ENCODE measurements at places on chromosomes 1 and 21.

DNA sequence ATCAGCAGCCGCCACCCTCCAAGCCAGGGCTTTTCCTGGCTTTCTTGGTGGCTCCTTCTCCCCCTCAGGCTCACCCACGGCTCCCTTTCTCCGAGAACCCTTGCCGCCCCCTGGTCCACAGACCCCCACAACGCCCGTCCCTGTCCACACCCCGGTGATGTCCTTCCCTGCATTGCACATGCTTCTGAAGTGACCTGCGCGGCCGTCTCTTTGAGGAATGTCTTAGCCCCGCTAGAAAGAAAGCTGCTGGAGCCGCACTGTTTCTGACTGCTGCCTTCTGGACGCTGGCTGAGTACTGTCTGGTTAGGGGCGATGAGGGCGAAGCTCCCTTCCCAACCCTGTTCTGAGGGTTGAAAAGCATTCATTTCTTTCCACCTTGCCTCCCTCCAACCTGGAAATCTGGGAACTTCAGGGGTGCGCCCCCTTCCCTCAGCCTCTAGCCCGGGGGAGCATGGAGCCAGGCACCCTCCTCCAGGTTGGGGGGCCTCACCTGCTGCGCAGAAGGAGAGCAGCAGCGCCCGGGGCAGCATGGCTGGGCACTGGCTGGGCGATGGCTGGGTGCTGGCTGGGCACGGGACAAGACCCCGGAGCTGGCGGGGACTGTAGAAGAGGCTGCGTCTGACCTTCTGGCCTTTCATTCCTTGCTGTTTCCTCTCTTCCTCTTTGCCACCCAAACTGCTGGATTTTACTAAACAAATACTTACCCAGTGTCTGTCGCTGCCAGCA lies at the start of gene CLEC20A:
CLEC20A (minus strand) TSS at position 555 of the 726 bp plus-strand sequence; CDS start at position 530, 25 bp downstream.
- DNase-seq, result no peak

DNA sequence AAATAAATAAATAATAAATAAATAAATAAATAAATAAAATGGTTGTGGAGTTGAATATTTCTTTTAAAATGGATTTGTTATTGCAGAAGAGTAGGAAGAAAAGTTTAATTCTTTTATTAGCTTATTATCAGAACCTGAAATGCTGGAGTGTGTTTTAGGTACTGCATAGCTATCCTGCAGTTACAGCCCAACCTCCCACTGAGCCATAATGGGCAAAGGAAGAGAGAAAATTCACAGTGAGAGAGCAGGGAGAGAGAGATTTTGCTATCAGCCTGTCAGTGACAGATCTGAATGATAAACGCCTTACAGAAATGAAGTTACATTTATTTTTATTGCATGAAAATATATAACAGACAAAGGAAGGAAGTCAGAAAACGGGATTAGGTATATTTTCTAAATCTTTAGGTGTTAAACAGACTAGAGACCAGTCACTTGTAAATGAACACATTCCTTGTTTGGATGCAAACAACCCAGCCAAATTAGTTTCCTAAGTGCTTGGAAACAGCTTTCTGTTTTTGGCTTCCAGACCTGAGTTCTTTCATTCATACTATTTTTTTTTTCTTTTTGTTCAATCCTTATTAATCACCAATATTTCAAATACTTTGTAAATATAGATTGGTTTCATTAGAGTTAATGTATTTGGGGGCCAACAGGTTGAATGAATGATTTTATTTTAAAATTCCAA lies 425.3 kb downstream of the USP25 start:
- no peak for DNase-seq

DNA sequence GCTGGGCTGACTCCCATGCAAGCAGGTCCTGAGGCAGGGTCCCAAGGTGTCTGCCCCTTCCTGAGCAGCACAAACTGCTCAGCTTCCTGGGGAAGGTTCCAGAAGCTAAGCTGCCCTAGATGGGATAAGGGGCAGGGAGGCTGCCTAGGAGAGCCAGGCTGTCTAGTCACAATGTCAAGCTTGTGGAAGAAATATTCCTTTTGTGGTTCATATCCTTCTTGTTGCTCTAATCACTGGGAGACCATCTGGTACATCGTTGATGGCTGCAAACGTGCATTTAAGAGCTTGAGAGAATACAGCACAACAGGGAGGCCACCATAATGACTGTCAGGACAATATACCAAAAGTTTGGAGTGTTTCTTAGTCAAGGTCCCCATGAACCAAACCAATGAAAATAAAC lies 67.4 kb downstream of the SLC16A1 start:
- DNase-seq, result no peak

- no peak for DNase-seq
Observed at GRCh38 chr1:222310836-222311235, 237.1 kb downstream of the HHIPL2 start.

DNA sequence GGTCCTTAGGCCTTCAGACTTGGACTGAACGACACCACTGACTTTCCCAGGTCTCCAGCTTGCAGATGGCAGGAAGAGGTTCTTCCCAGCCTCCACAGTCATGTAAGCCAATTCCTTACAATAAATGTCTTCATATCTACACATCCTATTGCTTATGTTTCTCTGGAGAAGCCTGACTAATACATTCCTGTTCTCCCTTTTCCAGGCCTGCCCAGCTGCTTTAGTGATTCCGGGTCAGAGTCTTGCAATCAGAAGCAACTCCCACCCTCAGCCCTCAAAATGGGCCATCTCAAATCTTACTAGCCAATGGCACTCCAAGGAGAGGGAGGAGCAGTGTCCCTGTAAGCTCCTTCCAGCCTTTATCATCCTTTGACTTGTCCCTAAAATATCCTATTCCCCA lies 16.4 kb upstream of the CPT2 start:
- DNase-seq, result no peak

- DNase-seq, result no peak
Observed at GRCh38 chr1:25167269-25168192, 64.8 kb downstream of the SYF2 start.

DNA sequence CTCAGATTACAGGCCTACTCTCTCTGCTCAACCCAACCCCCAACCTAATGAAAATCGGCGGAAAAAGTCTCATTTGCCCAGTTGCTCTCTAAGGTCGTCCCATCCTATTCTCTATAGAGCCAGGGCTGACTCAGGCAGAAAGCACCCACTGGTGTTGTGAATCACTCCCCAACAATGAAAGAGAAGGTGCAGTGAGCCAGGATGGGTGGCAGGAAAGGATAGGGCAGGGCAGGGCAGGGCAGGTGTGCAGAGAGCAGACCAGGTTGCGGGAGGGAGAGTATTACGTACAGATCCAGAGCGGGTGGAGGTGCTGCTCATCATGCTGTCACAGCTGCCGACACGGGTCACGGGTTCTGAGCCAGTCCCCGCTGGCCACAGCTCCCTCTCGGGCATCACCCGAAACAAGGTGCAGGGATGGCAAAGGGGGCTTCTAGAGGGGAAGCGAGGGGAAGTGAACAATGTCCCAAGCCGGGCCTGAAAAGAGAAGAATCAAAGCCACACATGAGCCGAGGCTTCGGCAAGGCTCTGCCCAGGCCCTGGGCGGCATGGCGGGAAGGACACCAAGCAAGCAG lies 5.3 kb downstream of the C1orf116 start:
- no peak for DNase-seq

DNA sequence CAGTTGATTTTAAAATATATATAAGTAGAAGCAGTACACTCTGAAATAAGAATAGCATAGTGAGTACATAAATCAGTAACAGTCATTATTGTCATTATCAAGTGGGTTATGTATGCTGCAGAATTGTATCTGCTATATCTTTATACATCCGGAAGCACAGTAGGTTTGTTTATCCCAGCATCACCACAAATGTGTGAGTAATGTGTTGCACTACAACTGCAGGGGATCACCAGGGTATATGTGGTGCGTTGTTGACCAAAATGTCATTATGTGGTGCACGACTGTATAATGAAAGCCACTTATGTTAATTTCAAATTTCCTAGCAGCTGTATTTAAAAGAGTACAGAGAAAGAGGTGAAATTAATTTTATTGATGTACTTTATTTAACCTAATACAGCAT lies 87.7 kb upstream of the GADD45A start:
- DNase-seq, result no peak

DNA sequence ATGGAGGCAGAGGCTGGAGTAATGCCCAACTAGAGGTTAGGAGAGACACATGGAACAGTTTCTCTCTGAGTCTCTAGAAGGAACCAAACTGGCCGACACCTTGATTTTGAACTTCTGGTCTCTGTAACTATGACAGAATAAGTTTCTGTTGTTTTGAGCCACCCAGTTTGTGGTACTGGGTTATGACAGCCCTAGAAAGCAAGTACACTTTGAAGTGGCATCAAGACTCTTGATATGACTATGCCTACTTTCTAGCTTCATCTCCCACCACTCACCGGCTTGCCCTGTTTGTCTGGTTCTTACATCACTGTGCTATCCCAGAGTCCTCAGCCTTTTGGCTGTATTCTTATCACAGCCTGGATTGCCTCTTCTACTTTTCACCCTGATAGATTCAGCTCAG lies 230.3 kb upstream of the USP24 start:
- no peak for DNase-seq

- no peak for DNase-seq
Observed at GRCh38 chr1:12461754-12462153, 156.3 kb downstream of the DHRS3 start.

DNA sequence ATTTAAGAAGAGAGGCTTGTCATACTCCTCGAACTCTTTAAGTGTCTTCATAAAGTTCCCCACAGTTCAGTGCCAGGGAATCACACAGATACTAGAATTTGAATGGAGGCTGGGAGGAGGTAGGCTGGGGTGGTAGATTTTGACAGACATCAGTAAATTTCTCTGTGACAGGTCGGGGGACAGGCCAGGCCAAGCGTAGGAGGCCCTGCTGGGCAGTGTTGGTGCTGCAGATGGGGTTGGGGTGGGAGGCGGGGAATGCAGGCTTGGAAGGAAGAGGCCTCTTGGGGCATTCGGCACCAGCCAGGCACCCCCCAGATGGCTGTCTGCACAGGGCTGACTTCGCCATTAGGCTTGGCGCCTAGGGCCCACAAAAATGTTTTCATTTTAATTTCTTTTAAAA lies 84.0 kb downstream of the MAN1C1 start:
- DNase-seq, result no peak

GRCh38 chr1:9413877-9414213 lies 121.2 kb downstream of the SPSB1 start:
- DNase-seq, result no peak

- DNase-seq, result peak; percentile 11
Observed at GRCh38 chr1:85199667-85200462, 951 bp downstream of the SYDE2 start.

- no peak for DNase-seq
Observed at GRCh38 chr1:156477526-156478249, 22.9 kb downstream of the MEF2D start.

GRCh38 chr1:170872663-170873062 lies 62.7 kb upstream of the MROH9 start:
- DNase-seq, result no peak

DNA sequence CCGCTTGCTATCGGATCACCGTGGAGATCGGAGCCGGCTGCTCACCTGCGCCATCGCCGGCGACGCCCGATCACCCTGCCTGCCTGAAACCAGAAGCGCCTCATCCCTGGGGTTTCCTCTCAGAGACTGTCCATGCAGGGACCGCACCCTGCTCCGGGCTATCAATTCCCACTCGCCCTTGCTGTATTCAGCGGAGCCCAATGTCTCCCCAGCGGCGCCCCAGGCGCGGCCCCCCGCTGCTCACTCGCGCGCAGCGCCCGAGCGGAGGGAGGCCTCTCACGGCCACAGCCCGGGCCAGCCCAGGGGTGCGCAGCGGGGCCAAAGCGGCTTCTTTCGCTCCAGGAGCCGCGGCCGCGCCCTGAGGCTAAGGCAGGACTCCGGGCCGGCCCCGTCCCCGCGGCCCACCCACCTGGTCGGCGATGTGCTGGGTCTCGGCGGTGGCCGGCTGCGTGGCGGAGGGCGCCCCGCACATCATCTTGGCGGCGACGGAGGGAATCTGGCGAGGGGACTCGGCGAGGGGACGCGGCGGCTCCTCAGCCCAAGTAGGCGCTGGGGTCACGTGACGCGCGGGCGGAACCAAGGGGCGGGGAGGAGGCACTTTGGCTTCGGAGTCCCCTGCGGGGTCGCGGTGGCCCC lies at the start of gene CSTB:
CSTB (minus strand) TSS at position 514 of the 636 bp plus-strand sequence; CDS start at position 475, 39 bp downstream.
- peak; percentile 58 for DNase-seq

Data from activated CD4-positive, alpha-beta T cell treated with anti-CD3 and anti-CD28 coated beads, Interleukin-2, amount 50 U/mL, for 24 hours (primary cell).